ENCODE measurements at places on chromosomes 1 and 21.

- DNase-seq: no peak
Measured at GRCh38 chr1:91124290-91124985, 102.6 kb upstream of the ZNF644 start.

DNA sequence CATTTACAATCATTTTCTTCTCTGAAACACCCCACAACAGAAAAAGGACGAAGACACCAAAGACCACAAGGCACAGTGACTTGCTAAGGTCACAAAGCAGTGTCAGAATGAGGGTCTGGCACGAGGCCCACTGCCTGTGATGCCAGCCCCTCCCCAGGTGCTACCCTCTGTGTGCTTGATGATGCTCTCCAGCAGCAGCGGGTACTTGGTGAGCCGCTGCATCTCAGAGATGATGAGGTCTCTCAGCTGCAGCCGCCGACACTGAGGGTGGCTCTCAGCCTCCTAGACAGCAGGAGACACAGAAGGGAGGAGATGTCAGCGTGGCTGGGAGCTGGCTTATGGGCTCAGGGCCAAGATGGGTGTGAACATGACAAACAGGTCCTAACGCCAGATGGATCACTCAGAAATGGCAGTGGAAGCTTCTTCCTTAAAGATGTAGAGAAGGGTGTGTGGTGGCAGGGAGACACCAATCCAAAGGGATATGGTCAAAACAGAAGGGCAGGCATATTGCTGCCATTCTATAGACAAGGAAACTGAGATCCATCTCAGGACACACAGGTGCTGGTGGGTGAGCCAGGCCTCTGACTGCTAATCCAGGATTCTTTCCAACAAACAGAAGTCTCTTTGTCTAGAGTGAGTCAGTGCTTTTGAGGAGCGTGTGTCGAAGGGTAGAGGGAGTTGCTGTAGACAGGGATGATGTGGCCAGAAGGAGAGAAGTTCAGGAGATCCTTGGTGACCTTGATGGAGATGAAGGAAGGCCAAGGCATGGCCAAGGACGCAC lies 25.6 kb downstream of the LRRC71 start:
- peak; percentile 43 for DNase-seq

- peak; percentile 47 for DNase-seq
Measured at GRCh38 chr1:6033986-6034749, 11.5 kb upstream of the KCNAB2 start.

DNA sequence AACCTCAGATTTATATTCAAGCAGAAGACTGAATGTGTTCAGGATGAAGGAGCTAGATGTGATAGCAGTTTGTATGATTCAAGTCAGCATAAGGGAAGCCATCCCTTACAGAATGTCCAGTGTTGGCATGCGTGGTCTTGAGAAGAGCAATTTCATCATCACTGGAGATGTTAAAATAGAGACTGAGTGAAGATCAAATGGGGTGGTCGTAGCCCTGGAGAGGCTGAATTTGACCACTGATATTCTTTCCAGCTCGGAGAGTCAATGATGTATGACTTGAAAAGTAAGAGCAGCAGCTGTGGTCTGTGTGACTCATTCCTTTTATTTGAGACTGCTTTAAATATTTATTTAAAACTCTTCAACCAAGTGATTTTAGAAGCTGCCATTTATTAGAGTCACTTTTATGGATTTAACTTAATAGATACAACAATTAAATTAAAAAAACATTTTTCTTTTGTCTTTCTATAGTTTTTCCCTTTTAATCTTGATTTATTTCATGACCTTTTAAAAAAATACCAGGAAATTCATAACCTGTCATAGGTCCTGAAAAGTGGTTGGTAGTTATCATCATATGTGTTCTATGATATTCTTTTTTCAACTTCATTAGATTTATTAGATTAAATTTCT lies 15.5 kb downstream of the FMN2 start:
- DNase-seq: no peak

GRCh38 chr1:205840146-205840923 lies 9.6 kb downstream of the PM20D1 start:
- peak; percentile 36 for DNase-seq
